MG63 (cell line): ENCODE measurements at places on chromosomes 16 and 17. TPM values are rescaled to one million over a fixed set of nuclear protein-coding genes. Genes with fewer than 3 reads are reported as not detected.
A peak's percentile ranks its signal among the peaks of the same experiment; 100 is the strongest.

Gene FAM20A
- not detected in 2 replicates for total RNA-seq

Gene TBC1D28
- total RNA-seq = not detected in 2 replicates

Gene RND2
- total RNA-seq = not detected in 2 replicates

Gene NDRG4
- total RNA-seq = 6.7 and 9.9 TPM in 2 replicates

Gene GPR139
- total RNA-seq = not detected in 2 replicates

DNA sequence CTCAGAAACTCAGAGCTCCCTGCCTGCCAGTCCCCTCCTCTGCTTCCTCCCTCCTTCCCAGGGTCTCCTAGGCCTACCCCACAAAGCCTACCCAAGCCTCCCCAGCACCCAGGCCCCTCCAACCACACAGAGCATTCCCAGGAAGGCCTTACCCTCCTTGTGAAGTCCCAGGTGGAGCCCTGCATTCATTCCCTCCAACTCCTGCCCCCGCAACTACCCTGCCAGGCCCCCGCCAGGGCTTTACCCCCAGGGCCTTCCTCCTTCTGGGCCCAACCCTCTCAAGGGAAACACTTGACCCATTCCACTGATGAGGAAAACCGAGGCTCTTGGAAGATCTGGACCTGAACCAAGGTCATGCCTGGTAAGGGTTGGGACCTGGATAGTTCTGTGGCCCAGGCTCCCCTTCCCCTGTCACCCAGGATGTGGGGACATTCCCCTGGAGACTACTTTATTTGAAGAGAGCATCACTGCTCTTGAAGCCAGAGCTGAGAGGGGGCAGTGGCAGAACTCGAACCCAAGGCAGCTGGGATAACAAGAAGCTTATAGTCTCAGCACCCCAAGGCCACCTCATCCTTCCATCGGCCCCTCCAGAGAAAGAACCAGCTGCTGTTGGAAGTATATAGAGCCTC lies 12.5 kb downstream of the PLLP start:
- no peak for DNase-seq

DNA sequence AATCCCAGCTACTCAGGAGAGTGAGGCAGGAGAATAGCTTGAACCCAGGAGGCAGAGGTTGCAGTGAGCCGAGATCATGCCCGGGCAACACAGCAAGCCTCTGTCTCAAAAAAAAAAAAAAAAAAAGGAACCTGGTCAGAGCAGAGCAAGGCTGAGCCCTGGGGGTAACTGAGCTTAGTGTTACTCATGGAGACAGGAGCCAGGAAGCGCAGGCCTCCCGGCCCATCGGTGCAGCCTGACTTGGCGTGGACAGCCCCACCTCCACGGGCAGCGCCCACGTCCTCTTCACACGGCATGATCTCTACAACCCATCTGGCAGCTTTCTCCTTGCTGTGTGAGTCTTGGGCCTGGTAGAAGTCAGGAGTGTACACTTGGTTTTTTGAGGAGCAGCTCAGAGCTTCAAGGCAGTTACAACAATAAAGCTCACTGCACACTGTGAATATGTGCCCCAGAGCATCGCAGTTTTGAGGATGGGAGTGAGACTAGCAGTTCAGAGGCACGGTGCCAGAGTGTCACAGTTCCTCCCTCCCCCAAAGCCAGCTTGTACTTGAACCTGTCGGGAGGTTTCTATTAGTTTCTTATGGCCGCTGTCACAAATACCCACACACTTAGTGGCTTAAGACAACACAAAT lies 129.9 kb downstream of the RAP1GAP2 start:
- DNase-seq = peak; percentile 91

GRCh38 chr17:29252101-29252791 lies 5.6 kb downstream of the CRYBA1 start:
- DNase-seq = no peak

GRCh38 chr17:36888236-36888951 lies 48.9 kb upstream of the LHX1 start:
- no peak for DNase-seq

DNA sequence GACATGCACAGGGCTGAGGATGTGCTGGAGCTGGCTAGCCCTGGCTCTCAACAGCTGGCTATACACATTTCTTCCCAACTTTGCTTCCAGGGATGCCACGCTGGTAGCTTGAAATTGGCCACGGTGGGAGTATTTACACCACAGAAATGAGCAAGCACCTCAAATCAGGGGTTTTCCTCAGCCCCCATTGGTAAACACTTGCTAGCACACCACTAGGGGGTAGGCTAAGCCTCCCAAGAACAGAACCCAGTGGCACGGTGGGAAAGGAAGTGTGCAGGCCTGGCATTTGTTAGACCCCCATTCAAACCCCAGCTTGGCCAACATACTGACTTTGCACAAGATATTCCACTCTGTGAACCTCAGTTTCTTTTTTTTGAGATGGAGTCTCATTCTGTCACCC lies 12.9 kb downstream of the DRC3 start:
- DNase-seq = no peak

- no peak for DNase-seq
These were observed 121.9 kb upstream of the PLCG2 start for GRCh38 chr16:81657224-81657623.

DNA sequence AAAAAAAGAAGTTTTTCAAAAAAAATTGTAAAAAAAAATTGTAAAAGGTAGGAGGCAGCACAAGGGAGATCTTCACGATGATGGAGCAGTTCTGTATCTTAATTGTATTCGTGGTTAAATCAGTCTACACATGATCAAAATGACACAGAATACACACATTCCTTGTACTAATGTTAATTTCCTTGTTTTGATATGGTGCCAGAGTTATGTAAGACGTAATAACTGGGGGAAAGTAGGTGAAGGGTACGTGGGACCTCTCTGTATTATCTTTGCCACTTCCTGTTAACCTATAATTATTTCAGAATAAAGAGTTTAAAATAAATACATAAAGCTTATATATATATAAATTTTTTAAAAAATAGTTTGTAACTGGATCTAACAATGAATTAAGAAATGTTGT lies 36.8 kb downstream of the HELZ start:
- no peak for DNase-seq

DNA sequence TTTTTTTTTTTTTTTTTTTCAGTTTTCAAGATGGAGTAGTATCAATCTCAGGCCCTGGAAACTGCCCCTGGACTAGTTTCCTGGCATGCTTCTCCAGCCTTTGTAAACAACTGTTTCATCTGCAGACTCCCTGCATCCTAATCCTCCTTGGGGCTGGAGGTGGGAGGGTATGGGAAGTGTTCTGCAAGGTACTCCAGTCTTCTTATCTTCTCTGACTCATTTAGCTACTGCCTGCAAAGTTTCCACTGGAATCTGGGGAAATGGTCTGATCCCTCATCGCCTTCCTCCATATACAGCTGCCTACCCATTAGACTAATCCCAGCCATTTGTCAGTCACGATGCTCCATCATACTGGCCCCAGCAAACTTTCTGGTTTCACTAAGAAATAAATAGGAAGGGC lies 21.5 kb downstream of the COPZ2 start:
- peak; percentile 22 for DNase-seq

DNA sequence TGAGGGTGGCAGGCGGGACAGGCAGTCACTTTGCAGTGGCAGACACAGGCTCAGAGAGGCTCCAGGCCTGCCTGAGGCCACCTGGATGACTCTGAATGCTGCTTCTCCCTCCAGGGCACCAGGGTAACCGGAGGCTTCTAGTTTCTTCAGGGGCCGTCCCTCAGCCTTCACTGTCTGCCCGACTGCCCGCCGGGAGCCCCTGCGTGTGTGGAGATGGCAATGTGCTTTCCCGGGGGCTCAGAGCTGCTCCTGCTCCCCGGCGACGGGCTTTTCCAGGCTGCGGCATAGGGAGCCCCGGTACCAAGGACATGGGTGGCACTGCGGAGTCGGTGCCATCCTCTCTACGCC lies 51.5 kb downstream of the CBFA2T3 start:
- no peak for DNase-seq
